Sigmoid colon (tissue), 7 donors: ENCODE measurements at places on chromosomes 11 and 22. TPM values are rescaled to one million over a fixed set of nuclear protein-coding genes. Genes with fewer than 3 reads are reported as not detected.

DNA sequence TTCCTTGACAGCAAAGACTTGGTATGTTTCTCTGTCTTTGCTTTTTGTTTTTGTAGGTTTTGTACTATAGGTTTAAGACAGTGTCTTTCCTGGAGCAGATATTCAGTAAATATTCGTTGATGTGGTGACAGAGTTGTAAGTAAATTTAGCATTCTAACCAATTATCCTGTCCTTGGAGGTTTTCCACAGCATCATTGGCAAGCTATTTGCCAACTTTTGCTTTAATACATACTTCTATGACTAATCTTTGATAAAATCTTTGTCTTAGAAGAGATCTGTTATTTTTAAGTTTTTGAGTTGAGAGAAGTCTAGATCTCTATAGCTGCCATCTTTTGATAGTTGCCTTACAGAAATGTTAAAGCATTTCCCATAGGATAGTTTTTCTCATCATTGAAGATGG is 3.8 kb downstream of the USP47 start:
- DNase-seq = no peak

DNA sequence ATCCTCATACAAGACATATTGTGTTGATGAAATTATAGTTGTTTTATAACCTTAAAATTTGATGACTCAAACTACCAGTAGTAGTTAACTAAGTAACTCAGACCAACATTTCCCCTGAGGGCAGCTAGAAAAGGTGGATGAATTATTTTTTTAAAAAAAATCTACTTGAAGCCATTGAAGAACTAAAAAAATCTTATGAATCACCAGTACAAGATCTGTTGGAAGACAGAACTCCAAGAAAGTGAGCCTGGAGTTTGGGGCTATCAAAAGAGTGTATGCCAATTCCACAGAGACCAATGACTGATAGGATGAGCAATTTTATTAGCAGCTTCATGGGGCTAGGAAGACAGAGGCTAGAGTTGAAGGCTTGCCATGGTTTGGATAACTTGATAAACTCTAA is 72.4 kb downstream of the CYP2R1 start:
- no peak for DNase-seq

DNA sequence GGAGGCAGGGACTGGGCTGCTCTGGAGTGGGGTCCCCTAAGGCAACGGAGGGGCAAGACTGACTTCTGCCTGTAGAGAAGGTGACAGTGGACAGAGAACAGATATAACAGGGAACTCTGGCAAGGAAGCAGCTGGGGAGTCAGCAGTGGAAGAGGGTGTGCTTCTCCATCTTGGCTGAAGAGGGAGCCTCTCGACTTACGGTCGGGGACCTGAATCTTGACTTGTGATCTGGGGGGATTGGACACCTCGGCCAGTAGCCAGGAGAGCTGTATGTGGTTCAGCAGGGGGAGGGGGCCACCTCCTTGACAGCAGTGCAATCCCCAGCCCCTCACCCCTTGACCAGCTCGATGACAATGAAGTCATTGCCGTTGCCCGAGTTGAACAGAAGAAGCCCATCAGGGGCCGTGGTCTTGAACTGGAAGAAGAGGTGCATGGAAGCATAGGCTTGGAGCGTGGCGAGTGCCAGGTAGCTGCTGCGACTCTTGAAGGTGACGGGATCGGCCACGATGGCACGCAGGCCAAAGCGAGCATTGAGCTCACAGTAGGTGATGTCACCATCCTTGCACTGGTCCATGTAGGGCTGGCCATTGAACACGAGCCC is 60.0 kb downstream of the SLC22A12 start:
- no peak for DNase-seq

DNA sequence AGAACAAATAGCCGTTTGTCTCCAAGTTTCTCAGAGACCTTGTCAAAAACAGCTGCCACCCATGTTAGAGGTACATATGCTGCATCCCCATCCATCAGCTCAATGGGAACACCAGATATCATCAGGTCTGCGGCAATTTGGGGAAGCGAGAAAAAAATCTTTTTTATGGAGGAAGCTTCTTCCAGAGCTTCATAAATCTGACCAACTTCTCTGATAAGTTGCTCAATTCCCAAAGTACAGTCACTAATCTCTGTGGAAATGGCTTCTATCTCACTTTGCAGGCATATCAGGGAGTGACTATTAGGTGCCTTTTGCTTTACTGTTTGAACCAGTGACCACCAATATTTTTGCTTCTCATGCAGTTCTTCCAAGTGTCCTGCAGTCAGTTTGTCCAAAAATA is 34.3 kb upstream of the MRPL17 start:
- no peak for DNase-seq

DNA sequence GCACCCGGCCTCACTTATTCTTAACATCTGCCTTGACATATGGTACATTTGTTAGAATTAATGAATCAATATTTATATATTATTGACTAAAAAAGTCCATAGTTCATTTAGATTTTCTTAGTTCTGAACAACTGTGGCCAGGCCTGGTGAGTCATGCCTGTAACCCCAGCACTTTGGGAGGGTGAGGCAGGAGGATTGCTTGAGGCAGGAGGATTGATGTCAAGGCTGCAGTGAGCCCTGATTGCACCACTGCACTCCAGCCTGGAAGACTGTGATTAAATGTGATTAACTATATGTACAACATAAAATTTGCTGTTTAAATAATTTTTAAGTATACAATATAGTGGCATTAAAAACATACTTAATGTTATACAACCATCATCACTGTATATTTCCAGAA is 5.6 kb downstream of the UVRAG start:
- DNase-seq = no peak

- DNase-seq = no peak
Measured at GRCh38 chr11:77467993-77468392, 5.9 kb downstream of the PAK1 start.

DNA sequence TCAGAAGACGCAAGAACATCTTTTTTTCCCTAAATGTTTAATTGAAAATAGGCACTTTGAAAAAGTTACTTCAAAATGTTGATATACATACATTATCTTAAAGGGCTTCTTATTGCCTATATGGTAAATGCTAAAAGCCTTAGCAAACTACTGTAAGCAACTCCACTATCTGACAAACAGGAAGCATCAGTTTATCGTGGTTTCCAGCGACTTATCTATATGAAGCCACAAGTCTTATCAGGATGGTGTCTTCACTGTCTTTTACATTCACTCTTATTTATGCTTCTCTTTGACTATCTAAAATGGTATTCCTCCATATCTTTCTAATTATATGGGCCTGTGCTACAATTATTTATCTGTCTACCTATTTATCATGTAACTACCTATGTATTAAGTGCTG is 2091.9 kb downstream of the LRRC4C start:
- no peak for DNase-seq

Gene SLC29A2
- 0.99 TPM for total RNA-seq

Gene TIGD3
- 0.33 TPM for total RNA-seq

GRCh38 chr11:118142081-118142480 is 10.5 kb downstream of the SCN4B start:
- DNase-seq = peak; percentile 34

Gene SYT7
- 3.6 TPM for total RNA-seq

Gene KCNJ1
- not detected for total RNA-seq

Gene OR51S1
- total RNA-seq = not detected

DNA sequence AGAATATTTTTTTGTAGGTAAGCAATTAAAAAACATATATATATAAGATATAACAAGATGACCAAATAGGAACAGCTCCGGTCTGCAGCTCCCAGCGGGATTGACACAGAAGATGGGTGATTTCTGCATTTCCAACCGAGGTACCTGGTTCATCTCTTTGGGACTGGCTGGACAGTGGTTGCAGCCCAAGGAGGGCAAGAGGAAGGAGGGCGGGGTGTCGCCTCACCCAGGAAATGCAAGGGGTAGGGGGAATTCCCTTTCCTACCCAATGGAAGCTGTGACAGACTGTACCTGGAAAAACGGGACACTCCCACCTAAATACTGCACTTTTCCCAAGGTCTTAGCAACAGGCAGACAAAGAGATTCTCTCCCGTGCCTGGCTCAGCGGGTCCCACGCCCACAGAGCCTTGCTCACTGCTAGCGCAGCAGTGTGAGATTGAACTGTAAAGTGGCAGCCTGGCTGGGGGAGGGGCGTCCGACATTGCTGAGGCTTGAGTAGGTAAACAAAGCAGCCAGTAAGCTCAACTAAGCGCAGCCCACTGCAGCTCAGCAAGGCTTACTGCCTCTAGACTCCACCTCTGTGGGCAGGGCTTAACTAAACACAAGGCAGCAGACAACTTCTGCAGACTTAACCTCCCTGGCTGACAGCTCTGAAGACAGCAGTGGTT is 163.8 kb downstream of the CWF19L2 start:
- DNase-seq = no peak

GRCh38 chr11:102345904-102346303 is 1.1 kb upstream of the BIRC2 start:
- DNase-seq = no peak

- no peak for DNase-seq
Measured at GRCh38 chr11:26665946-26666345, 55.9 kb downstream of the SLC5A12 start.

- no peak for DNase-seq
Measured at GRCh38 chr22:39684702-39685281, 114.2 kb downstream of the CACNA1I start.

Gene CARS1
- total RNA-seq = 34.6 TPM

Gene HYOU1
- 26.8 TPM for total RNA-seq

DNA sequence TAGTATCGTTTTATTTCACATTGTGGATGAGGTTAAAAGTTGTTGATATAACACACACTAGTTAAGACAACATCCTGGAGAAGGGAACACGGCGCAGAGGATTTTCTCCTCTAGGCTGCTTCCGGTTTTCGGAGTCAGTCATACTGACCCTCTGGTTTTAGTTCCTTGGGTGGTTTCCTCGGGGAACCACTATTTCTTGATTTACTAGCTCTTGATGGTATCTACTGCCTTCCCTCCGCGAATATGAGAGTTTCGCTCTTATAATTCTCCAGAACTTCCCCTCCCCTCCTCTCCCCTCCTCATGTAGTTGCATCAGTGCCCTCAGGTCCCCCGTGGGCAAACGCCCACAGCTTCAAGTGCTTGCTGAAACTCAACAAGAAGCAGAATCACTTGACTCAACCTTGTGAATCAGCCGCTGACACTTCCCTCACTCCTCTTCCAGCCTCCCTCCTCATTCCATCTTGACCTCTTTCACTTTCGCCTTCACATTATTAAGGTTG is 15.9 kb upstream of the APOBEC3A start:
- no peak for DNase-seq

Gene GGTLC2
- not detected for total RNA-seq

GRCh38 chr22:47195156-47195483 is 432.7 kb downstream of the TBC1D22A start:
- peak; percentile 38 for DNase-seq

- peak; percentile 56 for DNase-seq
Measured at GRCh38 chr11:1121331-1121812, 36.4 kb upstream of the MUC5AC start.
